ENCODE measurements at places on chromosomes 5 and 9. TPM values are rescaled to one million over a fixed set of nuclear protein-coding genes. Genes with fewer than 3 reads are reported as not detected.

- H3K27ac ChIP-seq: no peak overlapping the region
- no peak for DNase-seq
- H3K36me3 ChIP-seq: no peaks in the 10 kb centered on the region
- H3K27me3 ChIP-seq: no peaks in the 10 kb centered on the region
- H3K4me1 ChIP-seq: no peaks in the 10 kb centered on the region
Observed at GRCh38 chr5:82984786-82985735, 92.1 kb downstream of the TMEM167A start.

GRCh38 chr5:60340965-60341471 is 358.9 kb downstream of the DEPDC1B start:
- no peaks in the 10 kb centered on the region for H3K27me3 ChIP-seq
- no peaks in the 10 kb centered on the region for H3K4me1 ChIP-seq
- no peaks in the 10 kb centered on the region for H3K36me3 ChIP-seq
- no peak overlapping the region for H3K27ac ChIP-seq

DNA sequence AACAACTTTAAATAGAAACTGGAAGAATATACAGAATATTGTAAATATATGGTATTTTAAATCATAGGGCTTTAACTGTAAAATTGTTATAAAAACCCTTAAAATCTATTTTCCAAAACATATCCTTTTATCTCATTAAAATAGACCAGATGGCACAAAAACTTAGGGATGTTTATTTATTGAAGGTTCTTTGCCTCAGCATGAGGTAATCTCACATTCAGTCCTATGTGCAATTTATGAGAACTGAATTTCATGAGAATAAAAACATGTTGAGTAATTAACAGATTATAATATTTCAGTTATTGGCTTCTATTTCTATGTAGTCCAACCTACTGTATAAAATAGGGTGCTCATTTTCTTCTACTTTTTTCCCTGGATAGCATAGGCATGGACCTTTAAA is 329.2 kb upstream of the PRR16 start:
- no peak for DNase-seq
- no peak overlapping the region for H3K27ac ChIP-seq
- no peaks in the 10 kb centered on the region for H3K27me3 ChIP-seq
- H3K4me1 ChIP-seq: no peaks in the 10 kb centered on the region
- H3K4me3 ChIP-seq: no peak overlapping the region

GRCh38 chr5:31516802-31517201 is 15.1 kb downstream of the DROSHA start:
- H3K4me3 ChIP-seq: no peak overlapping the region
- H3K27ac ChIP-seq: no peak overlapping the region

- no peaks in the 10 kb centered on the region for H3K27me3 ChIP-seq
Observed at GRCh38 chr5:133393776-133394476, 218.4 kb downstream of the FSTL4 start.

DNA sequence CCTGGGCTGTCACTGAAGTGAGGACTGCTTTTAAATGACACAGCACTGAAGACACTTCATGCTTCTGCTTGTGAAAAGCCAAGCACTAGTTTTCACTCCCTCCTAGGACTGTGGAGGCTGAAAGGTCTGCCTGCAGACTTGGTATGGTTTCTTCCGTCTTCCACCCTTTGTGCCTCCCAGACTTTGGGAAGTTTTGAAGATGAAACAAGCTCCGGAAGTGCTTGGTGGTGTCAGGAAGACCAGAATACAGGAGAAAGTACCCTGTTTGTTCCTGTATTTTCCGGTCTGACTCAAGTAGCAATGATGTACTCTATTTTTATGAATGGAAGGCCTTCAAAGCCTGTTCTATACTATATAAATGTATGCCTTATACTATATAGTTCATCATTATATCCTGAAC is 222.7 kb downstream of the PDZD2 start:
- H3K4me3 ChIP-seq: no peak overlapping the region
- no peaks in the 10 kb centered on the region for H3K27me3 ChIP-seq
- no peak for DNase-seq
- H3K36me3 ChIP-seq: no peaks in the 10 kb centered on the region
- H3K27ac ChIP-seq: no peak overlapping the region

- no peaks in the 10 kb centered on the region for H3K27me3 ChIP-seq
- DNase-seq: no peak
- H3K27ac ChIP-seq: no peak overlapping the region
- H3K36me3 ChIP-seq: no peaks in the 10 kb centered on the region
- no peaks in the 10 kb centered on the region for H3K4me1 ChIP-seq
Observed at GRCh38 chr9:134546746-134547145, 94.9 kb upstream of the COL5A1 start.

DNA sequence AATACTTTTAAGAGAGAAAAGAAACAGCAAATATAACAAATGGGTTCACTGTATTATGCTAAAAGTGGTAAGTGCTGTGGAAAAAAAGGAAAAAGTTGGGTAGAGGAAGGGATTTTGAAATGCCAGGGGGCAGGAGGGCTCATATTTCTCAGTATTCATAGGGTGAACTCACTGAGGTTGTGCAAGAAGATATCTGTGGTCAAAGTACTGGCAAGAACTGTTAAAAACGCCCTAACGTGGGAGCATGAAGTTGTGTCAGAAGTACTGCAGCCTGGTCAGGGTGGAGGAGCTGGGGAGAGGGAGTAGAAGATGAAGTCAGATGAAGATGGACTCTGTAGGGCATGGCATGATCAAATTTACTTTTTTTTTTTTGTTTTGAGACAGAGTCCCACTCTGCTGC is 31.2 kb upstream of the SLC28A3 start:
- no peak overlapping the region for H3K27ac ChIP-seq
- H3K4me1 ChIP-seq: no peaks in the 10 kb centered on the region
- no peak overlapping the region for H3K4me3 ChIP-seq
- no peaks in the 10 kb centered on the region for H3K36me3 ChIP-seq
- no peak for DNase-seq

DNA sequence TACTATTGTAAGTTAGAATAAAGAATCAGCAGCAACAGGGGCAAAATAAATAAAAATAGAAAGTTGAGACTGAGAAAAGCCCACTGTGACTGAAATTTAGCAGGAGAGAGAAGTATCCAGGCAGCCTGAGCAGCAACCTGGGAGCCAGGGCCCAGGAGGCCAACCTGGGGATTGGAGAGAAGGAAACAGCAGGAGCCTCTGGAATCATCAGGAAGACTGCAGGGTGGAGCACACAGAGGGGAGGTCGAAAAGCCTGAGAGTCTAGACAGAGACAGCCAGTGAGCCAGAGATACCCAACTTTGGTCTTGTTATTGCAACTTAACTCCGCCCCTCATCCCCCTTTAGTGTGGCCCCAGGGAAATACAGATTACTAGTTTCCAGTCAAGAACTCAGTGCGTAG is 98.6 kb downstream of the SLC1A3 start:
- no peaks in the 10 kb centered on the region for H3K36me3 ChIP-seq
- no peak for DNase-seq
- no peak overlapping the region for H3K4me3 ChIP-seq

DNA sequence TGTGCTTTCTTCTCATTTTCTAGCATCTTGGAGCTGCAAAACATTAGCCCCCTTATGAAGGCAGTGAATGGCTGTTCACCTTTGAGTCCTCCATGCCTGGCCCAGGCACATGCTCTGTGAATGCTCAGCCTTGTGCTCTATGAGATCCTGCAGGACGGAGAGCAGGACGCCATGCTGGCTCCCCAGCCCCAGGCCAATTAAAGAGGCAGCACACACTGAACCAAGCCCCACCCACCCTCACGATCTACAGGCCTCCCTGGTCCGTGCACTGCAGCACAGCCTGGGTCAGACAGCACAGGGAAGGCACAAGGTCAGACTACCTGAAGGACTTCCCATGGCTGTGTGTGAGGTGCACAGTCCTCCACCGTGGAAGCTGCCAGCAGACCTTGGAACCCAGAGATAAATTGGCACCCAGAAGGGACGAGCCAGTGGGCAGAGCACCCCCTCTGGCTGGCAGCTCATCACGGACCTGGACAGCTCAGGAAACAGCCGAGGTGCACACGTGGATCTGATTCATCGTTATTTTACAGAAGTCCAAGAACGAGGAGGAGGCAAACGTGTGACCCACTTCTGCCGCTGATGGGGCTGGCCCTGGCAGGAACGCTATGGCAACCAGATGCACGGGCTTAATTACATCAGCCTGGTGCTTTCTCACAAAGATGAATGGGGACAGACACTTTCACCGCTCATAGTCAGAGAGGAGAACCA is 59.5 kb downstream of the OLFM1 start:
- H3K36me3 ChIP-seq: no peaks in the 10 kb centered on the region
- no peaks in the 10 kb centered on the region for H3K4me1 ChIP-seq
- DNase-seq: no peak
- no peak overlapping the region for H3K4me3 ChIP-seq
- H3K27ac ChIP-seq: no peak overlapping the region

GRCh38 chr5:181167814-181168488 is 20.6 kb downstream of the OR2V2 start:
- no peak overlapping the region for H3K4me3 ChIP-seq
- H3K27ac ChIP-seq: no peak overlapping the region
- H3K27me3 ChIP-seq: peaks cover 9% of the 10 kb centered on the region
- peaks cover 17% of the 10 kb centered on the region for H3K4me1 ChIP-seq

DNA sequence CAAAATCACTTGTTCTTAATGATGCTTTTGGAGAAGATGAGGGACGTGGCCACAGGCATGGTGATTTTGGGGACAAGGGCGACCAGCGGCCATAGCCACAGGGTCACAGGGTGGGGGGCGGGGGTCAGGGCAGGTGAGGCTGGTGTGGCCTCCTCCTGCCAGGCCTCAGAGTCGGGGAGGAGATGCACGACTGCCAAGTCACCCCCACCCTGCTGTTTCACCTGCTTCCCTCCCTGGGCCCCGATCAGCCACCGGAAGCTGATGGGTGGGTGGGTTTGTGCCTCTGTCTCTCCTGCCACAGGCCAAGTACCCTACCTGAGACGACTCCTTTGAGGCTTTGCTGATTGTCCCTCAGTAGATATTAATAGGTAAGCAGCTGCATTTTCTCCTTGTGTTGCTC is 199.3 kb downstream of the PAX5 start:
- no peaks in the 10 kb centered on the region for H3K36me3 ChIP-seq
- DNase-seq: no peak
- no peak overlapping the region for H3K4me3 ChIP-seq
- H3K27me3 ChIP-seq: no peaks in the 10 kb centered on the region

DNA sequence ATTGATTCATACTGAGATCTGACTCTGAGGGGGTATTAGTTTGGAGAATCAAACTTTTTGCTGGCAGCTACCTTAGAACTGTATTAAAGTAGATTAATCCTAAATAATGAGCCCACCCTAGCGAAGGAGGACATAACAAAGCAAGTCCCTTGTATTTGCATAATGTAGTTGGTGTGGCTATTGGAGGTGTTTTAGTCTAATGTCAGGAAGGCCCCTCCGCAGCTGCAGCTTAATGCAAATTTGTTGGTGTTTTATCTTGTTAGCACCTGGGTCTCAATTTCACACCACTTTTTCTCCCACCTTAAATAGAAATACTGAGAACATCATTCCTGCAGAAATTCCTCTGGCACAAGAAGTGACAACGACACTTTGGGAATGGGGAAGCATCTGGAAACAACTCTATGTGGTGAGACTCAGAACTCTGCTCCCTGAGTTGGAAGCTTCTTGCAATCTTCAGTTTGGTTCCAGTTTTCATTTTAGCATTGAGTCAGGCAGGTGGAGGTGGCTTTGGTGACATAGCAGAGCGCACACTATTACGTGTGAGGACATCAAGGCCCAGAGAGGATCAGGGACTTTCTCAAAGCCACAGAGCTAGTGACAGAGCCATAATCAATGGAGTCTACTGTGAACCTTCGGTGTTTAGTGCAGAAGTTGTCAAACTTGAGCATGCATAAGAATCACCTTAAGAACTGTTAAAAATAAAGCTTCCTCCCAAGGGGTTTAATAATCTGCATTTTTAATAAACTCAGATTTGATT is 33.9 kb downstream of the DOCK2 start:
- no peak for DNase-seq
- H3K27ac ChIP-seq: no peak overlapping the region
- H3K36me3 ChIP-seq: peaks cover 30% of the 10 kb centered on the region
- no peaks in the 10 kb centered on the region for H3K4me1 ChIP-seq
- H3K27me3 ChIP-seq: no peaks in the 10 kb centered on the region
- H3K4me3 ChIP-seq: no peak overlapping the region

DNA sequence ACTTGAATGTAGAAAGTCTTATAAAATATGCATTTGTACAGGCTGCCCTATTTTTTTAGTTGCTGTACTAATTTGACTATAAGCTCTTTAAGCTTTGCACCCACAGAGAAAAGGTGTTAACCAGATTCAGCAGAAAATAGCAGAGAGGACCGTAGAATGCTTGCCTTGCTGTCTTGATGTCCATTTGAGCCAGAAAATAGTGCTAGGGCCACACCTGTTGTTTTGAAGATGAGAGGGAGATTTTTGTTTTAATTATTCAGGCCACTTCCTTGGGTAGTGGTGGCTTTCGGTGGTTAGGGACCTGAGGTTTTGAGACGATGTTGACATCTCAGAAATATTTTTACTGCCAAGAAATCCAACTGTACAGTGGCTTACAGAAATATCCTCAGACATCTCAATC is 196.0 kb downstream of the SPATA31D1 start:
- no peak overlapping the region for H3K27ac ChIP-seq
- no peak for DNase-seq
- H3K27me3 ChIP-seq: no peaks in the 10 kb centered on the region
- H3K4me1 ChIP-seq: no peaks in the 10 kb centered on the region
- H3K4me3 ChIP-seq: no peak overlapping the region

GRCh38 chr9:19698960-19699359 is 89.9 kb downstream of the SLC24A2 start:
- DNase-seq: no peak
- H3K27ac ChIP-seq: no peak overlapping the region
- no peaks in the 10 kb centered on the region for H3K27me3 ChIP-seq
- H3K4me1 ChIP-seq: no peaks in the 10 kb centered on the region

GRCh38 chr5:172438319-172438668 is 16.0 kb downstream of the SH3PXD2B start:
- no peaks in the 10 kb centered on the region for H3K27me3 ChIP-seq
- no peaks in the 10 kb centered on the region for H3K4me1 ChIP-seq
- no peaks in the 10 kb centered on the region for H3K36me3 ChIP-seq
- no peak overlapping the region for H3K4me3 ChIP-seq
- DNase-seq: no peak

- no peaks in the 10 kb centered on the region for H3K36me3 ChIP-seq
- no peak overlapping the region for H3K4me3 ChIP-seq
- H3K4me1 ChIP-seq: no peaks in the 10 kb centered on the region
- no peaks in the 10 kb centered on the region for H3K27me3 ChIP-seq
Observed at GRCh38 chr5:147445090-147445489, 64.8 kb downstream of the DPYSL3 start.

GRCh38 chr5:36870399-36871040 is 6.0 kb upstream of the NIPBL start:
- H3K27me3 ChIP-seq: no peaks in the 10 kb centered on the region
- peak; percentile 72 for DNase-seq
- H3K4me1 ChIP-seq: peaks cover 25% of the 10 kb centered on the region
- no peaks in the 10 kb centered on the region for H3K36me3 ChIP-seq

The LCN2 gene
- not detected for total RNA-seq

The TEK gene
- not detected for total RNA-seq

The SAXO1 gene
- total RNA-seq: not detected

The DIRAS2 gene
- total RNA-seq: not detected

The IDNK gene
- total RNA-seq: 5.9 TPM

The DMGDH gene
- not detected for total RNA-seq

The FAM153A gene
- 6.7 TPM for total RNA-seq

The ENC1 gene
- total RNA-seq: 0.93 TPM

All from CD8-positive, alpha-beta memory T cell (primary cell).